Stimulated activated effector memory CD8-positive, alpha-beta T cell treated with anti-CD3 and anti-CD28 coated beads, Interleukin-12 subunit alpha, Interleukin-12 subunit beta, amount 100 ng/mL, for 72 hours (primary cell): ENCODE measurements at places on chromosomes 4 and X.

DNA sequence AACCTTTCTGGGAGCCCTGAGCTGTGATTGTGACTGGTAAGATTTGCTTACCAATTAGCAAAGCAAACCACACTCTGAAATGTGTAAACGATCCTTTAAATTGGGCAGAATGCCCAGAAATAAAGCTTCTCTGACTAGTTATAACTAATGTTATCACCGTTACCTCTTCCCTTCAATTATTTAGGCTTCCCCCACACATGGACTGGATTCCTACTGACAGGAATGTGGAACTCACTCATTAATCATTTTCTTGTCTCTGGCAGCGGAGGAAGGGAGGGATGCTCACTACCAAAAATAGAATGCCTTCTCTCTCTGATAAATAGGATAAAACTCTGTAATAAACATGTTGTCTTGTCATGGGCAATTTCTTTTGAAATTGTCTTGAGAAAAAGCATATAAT, 25.3 kb upstream of the NWD2 start:
- DNase-seq: no peak

- DNase-seq: peak; percentile 3
Observed at GRCh38 chr4:75895744-75896314, 6.4 kb downstream of the PPEF2 start.

GRCh38 chrX:74259885-74260491, 44.0 kb upstream of the ZCCHC13 start:
- DNase-seq: no peak

- DNase-seq: no peak
Observed at GRCh38 chrX:104285201-104285600, 30.5 kb upstream of the ESX1 start.
